Left kidney (tissue), 8 donors: ENCODE measurements at places on chromosomes 7 and 10. TPM values are rescaled to one million over a fixed set of nuclear protein-coding genes. Genes with fewer than 3 reads are reported as not detected.

The DRGX gene
- polyA plus RNA-seq, result not detected

- no peak for DNase-seq
Measured at GRCh38 chr7:137933270-137934017, 68.4 kb downstream of the CREB3L2 start.

The ADAM8 gene
- 2.4 TPM for polyA plus RNA-seq

The PRKRIP1 gene
- 42.4 TPM for polyA plus RNA-seq

GRCh38 chr7:101783381-101784181 lies 33.8 kb upstream of the CUX1 start:
- DNase-seq, result no peak

DNA sequence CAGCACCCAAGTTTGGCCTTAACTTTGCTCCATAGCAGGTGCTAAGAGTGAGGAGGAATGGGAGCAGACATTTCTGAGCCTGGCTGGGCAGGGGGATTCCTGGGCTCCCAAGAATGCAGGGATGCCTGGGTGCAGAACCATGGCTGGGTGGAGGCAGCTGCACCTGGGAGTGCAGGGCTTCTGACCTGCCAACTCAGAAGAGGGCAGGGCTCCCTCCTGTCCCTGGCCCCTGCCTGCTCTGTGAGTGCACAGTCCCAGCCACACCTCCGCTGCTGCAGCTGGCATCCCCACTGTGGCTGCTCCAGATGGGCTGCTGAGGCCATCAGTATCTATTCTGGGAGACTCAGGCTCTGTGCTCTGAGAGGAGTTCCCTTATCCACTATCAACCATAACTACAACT lies 747.4 kb upstream of the VSTM2A start:
- no peak for DNase-seq

- DNase-seq, result no peak
Measured at GRCh38 chr7:142384493-142384922, 126.7 kb upstream of the PRSS58 start.
